ENCODE measurements at places on chromosomes 2 and 18.

DNA sequence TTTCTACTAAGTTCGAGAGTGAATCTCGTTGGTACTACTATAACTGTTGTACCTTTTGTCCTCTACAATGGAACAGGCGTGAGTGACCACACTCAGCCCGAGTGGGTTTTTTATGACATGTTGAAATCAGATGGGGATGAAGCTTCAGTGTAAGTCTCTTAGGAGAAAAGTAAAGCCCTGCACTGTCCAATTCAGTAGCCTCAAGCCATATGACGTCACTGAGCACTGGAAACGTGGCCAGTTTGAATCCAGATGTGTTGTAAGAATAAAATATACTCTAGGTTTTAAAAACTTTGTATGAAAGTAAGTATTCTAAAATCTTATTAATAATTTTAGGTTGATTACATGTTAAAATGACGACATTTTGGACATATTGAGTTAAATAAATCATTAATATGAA is 101.7 kb upstream of the SP3 start:
- DNase-seq, result no peak

- no peak for DNase-seq
These were observed 38.0 kb downstream of the CYP1B1 start for GRCh38 chr2:38037757-38038621.

DNA sequence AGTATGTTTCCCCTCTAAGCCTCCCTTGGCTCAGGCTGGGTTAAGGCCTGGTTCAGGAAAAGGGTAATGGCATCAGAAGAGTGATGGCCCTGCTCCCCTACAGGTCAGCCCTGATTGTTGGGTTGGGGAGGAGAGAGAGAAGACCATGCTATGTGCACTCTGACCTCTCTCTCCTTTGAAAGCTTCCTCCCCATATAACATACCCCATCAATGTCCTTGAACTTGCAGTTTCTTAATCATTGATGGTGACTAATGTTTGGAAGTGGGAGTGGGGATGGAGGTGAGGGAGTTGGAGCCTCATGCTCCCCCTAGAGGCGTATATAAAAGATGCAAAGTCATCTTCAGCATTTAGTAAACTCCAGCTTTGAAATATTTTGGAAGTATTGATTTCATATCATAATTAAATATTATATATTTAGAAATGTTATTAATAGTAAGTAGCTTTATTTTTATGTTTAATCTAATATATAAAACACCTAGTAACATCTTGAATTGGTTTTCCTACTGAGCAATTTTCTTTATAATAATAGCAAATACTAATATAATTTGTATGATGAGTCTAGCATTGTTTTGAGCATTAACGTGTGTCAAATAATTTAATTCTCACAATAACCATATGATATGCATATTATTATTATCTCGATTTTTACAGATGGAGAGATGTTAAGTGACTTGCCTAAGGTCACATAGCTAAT is 8.8 kb downstream of the PLCL1 start:
- DNase-seq, result no peak

DNA sequence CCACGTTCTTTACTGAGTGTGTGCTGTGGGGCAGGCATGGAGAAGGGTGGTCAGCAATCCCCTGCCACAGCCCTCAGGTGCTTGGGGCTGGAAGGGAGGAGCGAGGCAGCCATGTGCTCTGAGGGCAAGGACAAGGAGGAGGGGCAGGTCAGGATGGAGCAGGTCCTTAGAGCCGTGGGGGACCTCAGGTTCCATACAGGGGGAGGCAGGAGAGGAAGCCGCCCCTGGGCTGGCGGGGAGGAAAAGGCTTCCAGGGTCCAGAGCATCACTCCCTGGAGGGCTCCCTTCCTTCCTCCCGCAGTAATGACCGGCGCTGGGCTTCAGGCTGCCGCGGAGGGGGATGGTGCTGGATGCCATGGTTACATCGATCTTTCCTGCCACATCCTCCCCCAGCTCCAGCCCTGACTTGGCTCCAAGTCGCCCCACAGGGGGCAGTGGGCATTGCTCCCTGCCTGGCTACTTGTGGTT is 6.6 kb downstream of the GAREM2 start:
- no peak for DNase-seq

DNA sequence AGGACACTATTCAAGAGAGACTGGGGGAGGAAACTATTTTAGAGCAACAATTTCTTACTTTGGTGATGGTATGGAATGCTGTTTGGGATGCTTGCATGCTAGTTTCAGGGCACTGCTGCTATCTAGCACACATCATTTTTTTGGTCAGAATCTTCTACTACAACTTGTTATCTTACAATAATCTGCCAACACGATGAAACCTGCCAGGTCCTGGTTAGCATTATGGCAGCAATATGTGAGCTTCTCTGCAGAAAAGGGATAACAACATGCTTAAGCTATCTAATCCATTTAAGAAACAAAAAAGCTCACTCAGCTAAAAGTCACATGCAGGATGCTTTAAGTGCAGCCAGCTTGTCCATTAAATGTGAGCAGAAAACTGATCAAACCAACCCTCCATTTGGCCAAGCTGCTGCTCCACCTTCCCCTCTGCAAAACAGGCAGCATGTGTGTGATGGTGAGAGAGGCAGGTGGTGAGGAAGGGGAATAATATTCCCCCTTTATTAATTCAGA is 30.1 kb downstream of the GAREM2 start:
- no peak for DNase-seq

DNA sequence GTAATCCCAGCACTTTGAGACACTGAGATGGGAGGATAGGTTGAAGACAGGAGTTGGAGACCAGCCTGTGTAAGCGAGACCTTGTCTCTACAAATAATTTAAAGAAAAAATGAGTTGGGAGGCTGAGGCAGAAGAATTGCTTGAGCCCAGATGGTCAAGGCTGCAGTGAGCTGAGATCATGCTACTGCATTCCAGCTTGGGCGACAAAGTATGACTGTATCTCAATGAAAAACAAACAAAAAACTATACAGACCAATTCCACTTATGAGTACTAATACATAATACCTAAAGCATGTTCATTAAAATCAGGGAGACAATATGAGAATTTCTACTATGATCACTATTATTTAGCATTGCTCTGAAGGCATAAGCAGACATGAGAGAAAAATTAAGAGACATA is 12.6 kb downstream of the RNF149 start:
- DNase-seq, result no peak

DNA sequence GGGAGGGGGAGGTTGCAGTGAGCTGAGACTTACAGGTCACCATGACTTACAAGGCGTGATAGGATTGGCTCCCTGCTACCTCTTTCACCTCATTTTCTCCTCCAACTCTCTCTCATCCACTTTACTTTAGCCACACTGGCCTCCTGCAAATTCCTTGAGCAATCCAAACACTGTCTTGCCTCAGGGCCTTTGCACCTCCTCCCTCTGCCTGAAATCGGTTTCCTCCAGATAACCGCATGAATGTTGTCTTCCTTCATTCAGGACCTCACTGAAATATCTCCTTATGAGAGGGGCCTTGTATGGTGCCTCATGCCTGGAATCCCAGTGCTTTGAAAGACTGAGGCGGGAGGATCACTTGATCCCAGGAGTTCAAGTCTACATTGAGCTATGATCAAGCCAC is 21.8 kb downstream of the WNT10A start:
- no peak for DNase-seq

GRCh38 chr18:28767727-28768211 is 590.8 kb upstream of the CDH2 start:
- DNase-seq, result no peak

GRCh38 chr2:184339966-184340365 is 258.4 kb upstream of the ZNF804A start:
- DNase-seq, result no peak

DNA sequence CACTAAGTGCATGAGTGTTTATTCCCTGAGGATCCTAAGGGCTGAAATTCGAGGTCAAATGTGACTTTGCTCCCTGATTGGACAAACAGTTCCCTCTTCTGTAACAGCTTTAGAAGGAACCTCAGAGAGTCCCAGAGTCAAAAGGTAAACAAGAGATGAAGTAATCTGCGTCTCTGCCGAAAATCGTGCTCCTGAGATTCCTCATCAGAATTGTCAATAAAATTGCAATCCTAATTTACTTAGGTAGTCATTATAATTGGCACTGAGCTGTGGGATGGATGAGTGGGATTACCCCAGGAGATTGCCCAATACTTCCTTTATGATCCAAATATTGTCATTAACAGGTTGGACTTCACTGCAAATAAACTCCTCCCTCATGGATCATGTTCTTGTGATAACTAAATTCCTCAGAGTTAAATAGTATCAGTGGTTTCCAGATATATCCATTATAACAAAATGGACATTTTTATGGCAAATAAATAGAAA is 907 bp upstream of the SUCLG1 start:
- DNase-seq, result no peak

DNA sequence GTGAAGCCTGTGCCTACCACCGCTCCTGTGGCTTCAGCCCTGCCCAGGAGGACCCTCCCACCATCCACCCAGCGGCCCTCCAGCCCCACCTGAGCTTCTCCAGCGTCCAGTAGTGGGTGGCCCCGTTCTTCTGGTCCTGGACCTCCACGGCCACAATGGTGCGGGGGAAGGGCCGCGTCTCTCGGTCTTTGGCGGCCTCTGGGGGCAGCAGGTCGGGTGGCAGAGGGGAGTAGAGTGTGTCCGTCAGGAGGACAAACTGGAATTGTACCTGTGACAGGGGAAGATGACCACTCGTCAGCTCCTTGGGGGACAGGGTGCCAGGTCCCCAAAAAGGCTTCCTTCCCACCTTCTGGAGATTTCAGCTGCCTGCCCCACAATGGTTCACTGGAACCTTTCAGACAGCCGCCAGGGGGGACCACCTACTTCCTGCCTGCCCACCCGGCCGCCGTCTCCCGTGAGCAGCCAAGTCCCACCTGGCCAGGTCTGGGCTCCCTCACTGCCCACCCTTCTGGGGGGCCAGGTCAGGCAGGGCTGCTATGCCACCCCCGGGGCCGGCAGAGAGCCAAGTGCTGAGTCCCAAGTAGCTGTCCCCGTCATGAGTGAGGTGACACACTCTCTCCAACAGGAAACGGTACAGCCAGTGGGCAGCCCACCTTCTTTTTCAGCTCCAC is 59.3 kb downstream of the KIF1A start:
- no peak for DNase-seq

GRCh38 chr2:155377266-155377680 is 678.8 kb downstream of the KCNJ3 start:
- DNase-seq, result no peak

DNA sequence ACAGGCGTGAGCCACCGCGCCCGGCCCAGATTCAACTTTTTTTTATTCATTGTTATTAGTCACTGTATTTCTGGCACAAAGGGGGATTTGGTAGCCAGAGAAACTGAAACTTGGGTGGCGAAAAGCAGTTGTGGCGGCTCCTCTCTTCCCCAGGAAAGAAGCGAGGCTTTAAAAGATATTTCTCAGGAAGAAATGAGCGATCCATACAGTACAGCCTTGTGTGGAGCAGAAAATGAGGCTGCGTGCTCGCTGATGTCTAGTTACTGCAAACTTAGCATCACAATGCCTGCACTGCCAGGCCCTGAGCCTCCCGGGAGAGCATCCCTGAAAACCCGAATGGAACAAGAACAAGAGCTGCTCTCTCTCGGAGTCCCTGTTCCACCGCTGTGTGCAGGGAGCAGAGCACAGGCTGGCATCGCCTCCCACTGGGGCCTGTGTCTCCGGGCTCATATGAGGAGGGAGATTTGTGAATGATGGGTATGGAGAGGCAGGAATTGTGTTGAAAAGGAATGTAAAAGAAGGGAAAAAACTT is 234.0 kb downstream of the ZNF516 start:
- DNase-seq, result no peak

GRCh38 chr2:8500124-8501054 is 181.5 kb upstream of the ID2 start:
- DNase-seq, result no peak

GRCh38 chr18:48985161-48985560 is 34.4 kb upstream of the SMAD7 start:
- no peak for DNase-seq

GRCh38 chr2:166424841-166425240 is 49.1 kb upstream of the SCN9A start:
- DNase-seq, result no peak

DNA sequence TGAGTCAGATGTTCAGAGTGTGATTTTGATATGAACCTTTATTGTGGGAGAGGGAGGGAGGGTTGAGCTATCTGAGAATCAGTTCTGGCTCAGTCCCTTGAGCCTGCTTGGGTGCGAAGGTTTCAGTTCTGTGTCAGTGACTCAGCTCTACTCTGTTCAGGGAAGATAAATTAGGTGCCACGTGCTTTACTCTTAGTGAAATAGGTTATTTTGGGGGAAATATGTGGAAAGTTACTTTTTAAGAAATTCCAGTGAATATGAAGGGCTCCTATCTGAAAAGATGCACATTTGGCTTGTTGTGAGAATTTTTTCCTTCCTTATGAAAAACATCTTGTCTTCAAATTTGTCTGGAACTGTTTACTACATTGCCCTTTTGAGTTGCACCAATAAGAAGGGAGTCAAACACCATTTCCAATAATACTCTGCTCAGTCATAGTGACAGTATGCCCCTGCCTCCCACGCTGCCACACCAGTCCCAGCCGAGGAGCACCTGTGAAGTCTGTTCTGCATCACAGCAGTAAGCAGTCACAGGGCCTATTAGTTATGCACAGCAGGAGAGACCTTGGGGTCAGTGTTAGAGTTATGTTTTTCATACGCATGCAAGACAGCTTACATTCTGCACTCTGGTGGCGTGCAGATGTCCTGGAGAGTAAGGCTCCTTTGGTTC is 32.8 kb upstream of the DNAH7 start:
- no peak for DNase-seq

- DNase-seq, result no peak
These were observed 3.9 kb downstream of the RPL37A start for GRCh38 chr2:216502381-216503158.

DNA sequence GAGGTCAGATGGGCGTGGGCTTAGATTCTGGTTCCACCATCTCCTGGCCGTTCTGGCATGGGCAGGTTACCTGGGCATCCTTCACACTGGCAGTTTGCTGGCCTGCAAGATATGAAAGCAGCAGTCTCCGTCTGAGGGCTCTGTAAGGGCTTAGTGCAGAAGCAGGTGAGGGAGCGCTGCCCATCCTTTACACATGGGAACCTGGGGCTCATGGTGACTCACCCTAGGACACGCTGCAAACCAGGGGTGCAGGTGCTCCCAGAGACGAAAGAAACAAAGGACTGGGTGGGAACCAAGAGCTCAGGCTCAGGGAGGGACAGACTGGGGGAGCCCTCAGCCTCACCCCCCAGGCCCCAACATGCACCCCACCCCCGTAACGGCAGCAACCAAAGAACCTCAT is 10.7 kb upstream of the ID2 start:
- no peak for DNase-seq

- no peak for DNase-seq
These were observed 226.5 kb upstream of the ARL4C start for GRCh38 chr2:234723400-234723799.

- DNase-seq, result no peak
These were observed 2.1 kb downstream of the TRPM8 start for GRCh38 chr2:233919319-233919718.

Data from CD4-positive, CD25-positive, alpha-beta regulatory T cell (primary cell).